COR-L47 (cell line): ENCODE measurements at places on chromosomes 5 and 9.

DNA sequence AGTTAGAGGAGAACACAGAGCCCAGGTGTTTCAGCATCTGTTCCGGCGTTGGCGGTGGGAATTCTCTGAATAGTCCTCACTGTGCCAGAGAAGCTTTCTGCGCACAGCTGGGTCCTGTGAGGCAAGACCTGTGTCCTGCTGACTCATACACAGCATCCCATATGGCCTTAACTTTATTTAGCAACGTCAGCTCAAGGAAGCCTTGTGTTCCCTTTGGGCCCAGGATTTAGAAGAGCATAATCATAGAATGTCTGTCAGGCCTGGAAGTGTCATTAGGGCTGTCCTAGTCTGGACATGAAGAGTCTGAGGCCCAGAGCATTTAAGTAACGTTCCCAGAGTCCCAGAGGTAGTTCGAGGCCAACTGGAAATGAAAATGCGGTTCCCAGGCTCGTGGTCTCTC, 188.6 kb upstream of the DMRT1 start:
- DNase-seq = no peak

DNA sequence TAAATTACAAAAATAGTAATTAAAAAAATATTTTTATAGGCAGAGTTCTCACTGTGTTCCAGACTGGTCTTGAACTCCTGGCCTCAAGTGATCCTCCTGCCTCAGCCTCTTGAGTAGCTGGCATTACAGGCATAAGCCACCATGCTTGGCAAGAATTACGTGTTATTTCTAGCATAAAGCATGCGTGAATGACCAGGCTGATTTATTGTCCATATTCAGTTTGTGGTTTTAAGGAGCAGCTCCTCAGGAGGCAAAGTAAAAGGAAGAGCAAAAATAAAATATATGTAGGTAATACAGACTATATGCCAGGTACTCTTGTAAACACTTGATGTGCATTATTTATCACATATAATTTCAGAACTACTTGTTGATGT, 7.1 kb upstream of the CD180 start:
- no peak for DNase-seq

DNA sequence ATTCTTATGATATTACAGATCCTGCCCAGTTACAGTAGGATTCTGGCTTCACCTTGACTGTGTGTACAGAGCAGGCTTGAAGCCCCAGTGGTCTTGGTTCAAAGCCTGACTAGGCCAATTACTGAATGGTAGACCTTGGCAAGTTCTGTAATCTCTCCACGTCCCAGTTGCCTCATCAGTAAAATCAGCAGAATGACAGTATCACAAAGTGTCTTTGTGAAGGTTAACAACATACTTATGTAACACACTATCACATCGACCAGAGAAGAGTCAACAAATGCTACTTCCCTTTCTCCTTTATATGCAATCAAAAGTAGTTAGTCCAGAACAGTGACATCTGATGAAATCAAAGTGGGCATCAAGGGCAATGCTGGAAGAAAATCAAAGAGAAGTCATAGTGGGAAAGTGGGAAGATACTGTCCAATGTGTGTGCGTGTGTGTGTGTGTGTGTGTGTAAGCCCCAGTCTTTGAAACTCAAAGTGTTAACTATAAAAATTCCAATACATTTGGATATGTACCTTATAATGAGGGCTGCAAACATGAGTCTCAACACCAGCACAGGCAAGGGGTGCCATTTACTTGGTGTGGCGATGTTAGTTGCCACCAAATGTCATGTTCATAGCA, 93.5 kb upstream of the EGFLAM start:
- DNase-seq = no peak

GRCh38 chr9:127437497-127438264, 13.5 kb downstream of the ZNF79 start:
- no peak for DNase-seq

GRCh38 chr5:32143617-32144377, 30.3 kb downstream of the GOLPH3 start:
- DNase-seq = no peak

DNA sequence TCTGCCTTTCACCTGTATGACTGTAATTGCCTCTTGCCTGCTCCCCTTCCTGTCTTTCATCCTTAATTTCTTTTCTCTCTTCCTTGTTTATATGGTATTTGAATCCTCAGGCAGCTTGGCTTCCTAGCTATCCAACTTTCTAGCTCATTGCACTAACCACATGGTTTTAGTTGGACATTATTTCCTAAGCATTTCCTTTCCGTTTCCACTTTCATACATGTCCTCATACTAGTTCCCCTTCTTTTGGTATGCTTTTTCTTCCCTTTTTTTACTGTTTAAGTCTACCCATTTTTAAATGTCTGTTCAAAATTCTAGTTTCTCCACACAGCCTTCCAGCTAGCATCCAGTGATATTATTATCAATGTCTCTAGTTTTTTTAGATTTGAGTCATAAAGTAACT, 6.6 kb downstream of the CWC27 start:
- DNase-seq = no peak

DNA sequence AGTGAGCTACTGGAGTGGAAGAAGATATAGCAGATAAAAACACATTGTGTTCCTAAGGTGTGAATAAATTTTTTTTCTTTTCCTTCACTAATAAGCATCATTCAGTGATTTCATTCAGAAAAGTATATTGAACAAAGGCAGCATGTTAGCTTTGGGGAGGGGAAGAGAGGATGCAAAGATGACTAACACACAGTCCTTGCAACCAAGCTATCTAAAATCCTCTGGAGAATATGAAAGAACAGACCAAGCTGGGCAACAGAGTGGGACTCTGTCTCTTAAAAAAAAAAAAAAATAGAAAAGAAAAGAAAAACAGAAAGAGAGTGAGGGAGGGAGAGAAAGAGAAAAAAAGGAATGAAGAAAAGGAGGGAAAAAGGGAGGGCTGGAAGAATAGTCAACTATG, 22.3 kb upstream of the OMD start:
- DNase-seq = no peak

DNA sequence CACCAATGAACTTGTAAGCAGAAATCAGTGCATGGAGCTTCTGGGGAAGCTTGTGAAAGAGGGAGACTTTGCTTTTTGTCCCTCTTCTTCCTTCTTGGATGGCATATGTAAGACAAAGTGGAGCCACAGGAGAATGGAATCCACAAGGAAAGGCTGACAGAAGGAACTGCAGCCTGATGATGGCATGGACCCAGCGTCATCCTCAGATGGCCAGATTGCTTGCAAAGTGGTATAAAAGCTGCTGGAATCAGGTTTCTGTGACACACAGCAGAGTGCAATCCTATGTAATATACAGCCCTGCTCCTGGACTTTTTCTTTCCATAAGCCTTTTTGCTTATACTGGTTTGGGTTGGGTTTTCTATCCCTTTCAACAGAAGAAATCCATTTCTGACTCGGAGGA, 31.4 kb upstream of the SPARC start:
- DNase-seq = no peak

- no peak for DNase-seq
Measured at GRCh38 chr9:102047549-102047948, 309.1 kb upstream of the GRIN3A start.

DNA sequence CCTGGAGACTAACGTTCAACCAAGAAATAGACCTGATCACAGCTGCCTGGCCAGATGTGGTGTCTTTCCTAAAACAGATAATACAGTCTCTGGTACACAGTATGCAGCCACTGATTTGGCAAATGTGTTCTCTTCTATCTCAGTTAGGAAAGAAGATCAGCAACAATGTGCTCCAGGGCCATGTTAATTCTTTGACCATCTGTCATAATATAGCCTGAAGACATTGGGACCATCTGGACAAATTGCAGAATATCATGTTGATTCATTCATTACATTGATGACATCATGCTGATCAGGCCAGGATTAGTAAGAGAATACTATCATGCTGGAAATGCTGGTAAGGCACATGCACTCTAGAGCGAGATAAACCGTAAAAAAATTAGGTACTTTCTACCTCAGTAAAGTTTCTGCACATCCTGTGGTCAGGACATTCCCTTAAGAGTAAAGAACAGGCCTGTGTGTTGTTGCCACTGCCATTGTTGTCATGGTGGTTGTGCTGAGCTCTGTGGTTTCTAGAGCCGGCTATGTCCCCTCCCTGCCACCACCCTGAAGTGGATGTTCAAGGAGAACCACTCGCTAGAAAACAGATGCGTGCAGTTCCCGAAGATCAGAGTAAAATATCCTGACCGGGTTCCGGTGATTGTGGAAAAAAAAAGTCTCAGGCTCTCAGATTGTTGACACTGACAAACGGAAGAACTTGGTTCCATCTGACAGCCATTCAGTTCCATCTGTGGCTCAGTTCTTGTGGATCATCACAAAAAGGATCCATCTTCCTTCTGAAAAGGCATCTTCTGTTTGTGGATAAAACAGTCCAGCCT, 6.4 kb upstream of the JMY start:
- DNase-seq = no peak

GRCh38 chr5:128252756-128253155, 169.2 kb downstream of the SLC12A2 start:
- DNase-seq = no peak

DNA sequence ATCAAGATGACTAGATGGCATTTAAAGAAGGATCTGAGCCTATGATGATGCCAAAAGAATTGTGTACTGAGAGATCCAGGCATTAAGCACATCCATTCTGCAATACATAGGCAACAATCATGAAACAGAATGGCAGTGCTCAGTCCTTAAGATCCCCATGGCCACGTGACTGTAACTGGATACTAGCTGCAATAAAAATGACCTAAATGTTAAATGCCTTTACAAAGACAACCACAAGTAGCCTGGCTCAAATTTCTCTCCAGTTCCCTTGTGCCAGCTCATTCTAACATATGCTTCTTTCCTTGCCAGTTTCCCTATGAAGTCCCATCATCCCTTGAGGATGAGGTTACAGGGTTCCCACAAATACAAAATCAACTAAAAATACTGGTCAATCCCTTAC, 148.3 kb upstream of the GHR start:
- no peak for DNase-seq

DNA sequence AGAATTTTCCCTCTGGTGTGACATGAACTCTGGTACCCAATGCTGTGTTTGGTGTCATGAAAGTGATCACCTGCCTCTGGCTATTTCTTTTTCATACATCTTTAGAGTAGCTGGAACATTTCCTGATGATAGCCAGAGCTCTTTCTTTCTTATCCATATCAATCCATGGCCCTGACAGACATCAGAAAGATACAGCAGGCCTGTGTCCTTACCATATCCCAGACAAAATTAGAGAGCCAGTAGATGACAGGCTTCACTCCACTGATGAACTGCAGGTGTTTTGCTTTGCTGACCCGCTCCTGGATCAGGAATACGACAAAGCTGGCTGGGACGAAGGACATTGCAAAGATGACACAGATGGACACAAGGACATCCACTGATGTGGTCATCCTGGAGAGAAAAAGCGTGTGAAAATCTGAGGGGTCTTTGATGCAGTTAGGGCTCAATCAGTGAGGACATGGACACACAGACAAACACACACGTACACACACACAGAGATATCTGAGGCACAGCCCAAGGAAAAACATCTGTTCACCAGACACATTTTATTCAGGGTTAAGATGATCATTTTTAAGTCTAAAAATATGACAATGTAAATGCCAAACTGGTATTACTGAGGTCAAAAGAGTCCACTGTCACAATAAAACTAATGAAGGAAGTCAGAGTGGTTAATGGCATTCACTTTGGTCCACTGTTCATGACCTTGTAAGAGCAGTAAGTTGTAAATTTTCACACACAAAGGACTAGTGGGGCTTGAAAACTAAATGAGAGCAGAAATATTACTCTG, 34.5 kb downstream of the NIPSNAP3B start:
- no peak for DNase-seq

- peak; percentile 13 for DNase-seq
Measured at GRCh38 chr9:113593682-113594281, 130.3 kb downstream of the RGS3 start.

DNA sequence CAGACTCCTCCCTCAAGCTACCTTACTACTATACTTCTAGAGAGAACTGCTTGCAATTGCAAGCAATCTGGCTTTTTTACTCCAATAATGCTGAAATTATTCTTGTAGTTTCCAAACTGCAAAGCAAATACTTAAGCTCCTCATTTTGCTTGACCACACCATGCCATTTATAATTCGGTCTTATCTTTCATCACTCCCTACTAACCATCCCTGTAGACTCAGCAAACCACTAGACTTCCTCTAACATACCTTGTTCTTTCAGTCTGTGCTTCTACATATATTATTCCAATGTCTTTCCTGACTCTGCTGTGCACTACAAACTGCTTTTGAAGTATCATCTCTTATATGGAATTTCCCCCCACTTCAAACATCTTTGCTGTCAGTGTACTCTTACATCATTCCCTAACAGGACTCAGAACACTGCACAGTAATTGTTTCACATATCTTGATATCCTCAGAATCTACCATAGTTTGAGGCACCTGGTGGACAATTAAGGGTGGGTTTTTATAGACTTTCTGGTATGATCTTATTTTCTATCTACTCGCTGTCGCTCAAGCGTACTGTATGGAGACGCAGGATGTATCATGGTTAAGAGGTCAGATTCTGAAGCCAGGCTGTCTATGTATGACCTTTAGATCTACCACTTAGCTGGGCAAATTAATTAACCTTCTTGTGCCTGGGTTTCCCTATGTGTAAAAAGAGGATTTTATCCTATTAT, 2.8 kb downstream of the IL6ST start:
- DNase-seq = no peak

- no peak for DNase-seq
Measured at GRCh38 chr9:88628114-88628513, 93.1 kb downstream of the NXNL2 start.

DNA sequence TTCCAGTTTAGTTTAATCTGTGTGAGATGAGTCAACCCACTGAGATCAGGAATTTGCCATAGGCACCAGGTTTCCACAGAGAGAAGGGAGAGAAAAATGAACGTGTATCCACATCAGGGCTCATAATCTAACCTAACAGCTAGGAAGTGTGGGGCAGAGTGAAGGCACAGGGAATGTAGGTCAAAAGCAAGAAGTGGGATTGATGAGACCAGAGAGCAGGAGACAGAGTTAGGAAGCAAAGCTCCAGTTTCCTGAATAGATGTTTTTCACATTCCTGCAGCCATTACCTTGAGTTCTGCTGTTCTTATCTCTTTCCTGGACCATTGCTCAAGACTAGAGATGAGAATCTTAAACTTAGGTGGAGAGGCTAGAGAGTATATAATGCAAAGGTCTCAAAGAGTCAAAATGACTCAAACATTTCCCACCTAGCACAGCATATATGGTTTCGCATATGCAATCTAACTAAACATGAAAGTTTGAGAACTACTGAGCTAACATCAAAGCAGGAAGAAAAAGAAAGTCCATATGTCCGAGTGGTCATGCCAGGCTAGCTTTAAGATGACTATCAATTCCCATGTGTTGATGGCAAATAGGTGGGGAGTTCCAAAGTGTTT, 41.1 kb upstream of the GNAQ start:
- DNase-seq = no peak

- DNase-seq = no peak
Measured at GRCh38 chr9:16475257-16475656, 395.2 kb downstream of the BNC2 start.
